Amniotic stem cell (primary cell): ENCODE measurements at places on chromosomes 3 and 15.

DNA sequence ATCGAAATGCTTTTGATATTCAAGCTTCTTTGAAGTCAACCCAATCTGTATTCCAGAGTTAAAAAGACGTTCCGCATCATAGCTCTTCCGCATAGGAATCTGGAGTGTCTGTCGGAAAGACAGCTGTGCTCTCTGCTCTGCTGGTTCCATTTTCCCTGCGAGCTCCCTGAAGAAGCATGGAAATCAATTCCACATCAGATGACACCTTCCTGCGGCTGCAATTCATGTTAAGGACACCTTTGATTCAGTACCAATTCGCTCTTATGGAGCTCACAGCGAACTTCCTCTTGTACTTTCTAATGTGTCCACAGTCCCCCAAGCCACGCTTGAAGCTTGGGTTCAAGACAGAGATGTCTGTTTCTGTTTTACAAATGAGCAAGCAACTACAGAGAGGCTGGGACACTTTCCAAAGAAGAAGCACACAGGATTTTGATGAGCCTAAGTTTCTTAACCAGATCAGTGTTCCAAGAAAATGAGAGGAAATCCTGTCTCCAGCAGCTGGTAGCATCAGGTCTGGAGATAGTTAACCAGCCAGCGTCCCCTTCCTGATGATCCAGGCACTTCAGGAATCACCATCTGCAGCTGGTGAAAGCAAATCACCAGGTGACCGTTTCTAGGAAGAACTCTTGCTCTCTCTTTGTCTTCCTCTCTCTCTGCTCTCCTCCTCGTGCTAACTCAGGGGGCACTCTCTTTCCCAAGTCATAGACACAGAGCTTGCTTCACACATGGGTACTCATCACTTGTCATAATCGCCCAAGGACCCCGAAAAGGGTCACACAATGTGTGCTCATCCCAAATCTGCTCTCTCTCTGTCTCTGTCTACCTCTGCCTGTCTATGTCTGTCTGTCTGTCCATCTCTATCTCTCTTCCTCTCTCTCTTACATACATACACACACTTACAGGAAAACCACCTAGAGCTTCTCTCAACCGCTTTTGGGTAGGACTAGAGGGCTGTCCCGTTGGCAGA is 281.8 kb downstream of the FAM43A start:
- no peak for DNase-seq

- no peak for DNase-seq
Observed at GRCh38 chr15:93467337-93467736, 378.3 kb upstream of the RGMA start.

GRCh38 chr3:4894891-4895530 is 84.2 kb upstream of the BHLHE40 start:
- DNase-seq = no peak

DNA sequence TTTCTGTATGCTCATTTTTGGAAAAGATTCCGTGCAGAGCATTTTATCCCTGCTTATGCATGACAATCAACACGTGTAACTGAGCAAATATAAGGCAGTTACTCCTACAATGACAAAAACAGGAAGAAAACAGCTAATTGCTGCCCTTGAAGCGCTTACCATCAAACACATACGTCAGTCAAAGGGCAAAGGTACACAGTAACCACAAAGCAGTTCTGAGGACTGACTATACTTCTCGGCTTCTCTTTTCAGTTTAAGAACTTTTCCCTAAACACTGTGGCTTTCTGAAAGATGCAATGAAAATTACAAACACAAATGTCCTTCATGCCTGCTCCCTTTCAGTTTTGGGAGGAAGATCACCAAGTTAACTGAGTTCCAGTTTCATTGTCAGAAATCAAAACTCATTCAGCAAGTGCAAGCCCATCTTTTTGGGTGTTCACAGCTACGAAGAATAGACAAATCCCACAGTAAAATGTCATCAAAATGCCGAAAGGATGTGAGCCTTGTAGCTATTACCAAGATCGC is 602.8 kb downstream of the FOXP1 start:
- no peak for DNase-seq

DNA sequence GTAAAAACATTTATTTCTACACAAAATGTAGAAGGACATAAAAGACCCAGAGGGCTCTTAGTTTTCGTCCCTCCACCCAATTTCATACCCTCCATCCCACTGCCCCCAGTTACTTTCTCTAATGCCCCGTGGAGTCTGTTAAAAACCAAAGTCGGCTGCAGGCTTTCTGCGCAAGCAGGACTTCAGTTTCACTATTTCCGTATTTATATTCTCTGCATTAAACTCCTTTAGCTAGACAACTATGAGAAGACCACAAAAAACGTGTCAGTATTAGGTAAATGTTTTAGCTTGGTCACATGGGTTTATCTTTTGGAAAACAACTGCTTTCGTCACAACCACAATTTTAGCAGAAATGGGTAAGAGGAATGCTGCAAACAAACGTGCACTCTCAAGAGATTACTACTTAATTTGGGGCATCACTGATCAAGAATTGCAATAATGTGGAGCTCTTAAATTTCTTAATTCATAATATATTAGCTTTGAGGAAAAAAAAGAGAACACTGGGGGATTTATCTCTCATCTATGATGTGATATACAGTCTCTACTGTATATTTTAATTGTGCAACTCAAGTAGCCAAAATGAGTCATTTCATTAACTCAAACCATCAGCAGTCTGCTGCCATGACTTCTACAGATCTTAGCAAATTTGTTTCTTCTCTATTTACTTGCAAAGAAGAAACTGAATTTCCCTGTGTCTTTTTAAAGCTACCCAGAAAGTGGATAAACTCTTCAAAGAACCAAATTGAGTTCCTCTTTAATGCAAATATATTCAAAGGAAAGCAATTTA is 740 bp upstream of the NSMCE3 start:
- DNase-seq = no peak

GRCh38 chr3:71142441-71143161 is 440.9 kb downstream of the FOXP1 start:
- DNase-seq = no peak

DNA sequence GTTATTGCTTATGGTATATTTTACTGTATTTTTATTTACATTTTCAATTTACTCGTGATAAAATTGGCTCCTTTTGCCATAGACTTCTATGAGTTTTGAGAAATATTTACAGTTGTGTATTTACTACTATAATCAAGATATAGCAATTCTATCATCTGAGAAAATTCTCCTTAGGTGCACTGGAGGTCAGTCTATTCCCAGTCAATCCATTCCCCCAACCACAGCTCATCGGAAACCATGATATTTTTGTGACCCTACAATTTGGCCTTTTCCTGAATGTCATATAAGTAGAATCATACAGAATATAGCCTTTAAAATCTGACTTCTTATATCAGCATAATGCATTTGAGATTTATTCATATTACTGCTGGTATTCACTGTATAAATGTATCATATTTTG is 114.7 kb upstream of the LRTM1 start:
- DNase-seq = no peak

DNA sequence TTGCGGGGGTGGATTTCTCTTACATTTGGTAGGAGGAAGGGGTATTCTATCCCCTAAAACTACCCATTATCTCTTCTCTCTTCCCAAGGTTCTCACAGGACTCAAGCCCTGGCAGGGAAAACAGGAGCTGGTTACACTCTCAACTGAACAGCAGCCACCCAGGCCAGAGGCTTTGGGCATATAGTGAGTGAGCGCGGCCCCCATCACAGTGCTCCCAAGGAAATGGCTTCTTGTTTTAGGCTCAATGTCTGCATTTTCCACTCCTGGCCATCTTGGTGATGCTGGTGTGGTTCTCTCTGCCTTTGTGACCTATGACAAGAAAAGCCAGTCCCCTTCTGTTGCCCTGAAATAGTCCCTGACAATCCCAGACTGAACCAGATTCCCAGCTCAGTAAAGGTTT is 50.1 kb downstream of the WDR76 start:
- DNase-seq = no peak

DNA sequence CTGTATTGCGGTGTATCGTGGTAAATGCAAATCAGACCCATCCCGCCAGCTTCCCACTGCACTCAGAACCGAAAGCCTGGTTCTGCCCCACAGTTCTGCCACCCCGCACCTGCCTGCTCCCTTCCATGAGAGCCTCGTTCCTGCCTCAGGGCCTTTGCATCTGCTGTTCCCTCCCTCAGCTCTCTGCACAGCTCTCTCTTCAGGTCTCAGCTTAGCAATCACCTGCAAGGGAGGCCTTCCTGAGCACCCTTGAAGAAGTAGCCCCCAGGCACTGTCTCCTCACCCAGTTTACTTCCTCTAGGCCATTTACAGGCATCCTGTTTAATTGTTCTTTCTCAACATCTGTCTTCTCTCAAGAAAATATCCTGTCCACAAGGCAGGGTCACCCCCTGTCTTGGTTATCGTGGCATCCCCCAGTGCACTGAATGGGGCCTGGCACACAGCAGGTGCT is 13.3 kb upstream of the IQSEC1 start:
- no peak for DNase-seq

- DNase-seq = no peak
Observed at GRCh38 chr15:69906256-69907185, 191.2 kb downstream of the TLE3 start.

DNA sequence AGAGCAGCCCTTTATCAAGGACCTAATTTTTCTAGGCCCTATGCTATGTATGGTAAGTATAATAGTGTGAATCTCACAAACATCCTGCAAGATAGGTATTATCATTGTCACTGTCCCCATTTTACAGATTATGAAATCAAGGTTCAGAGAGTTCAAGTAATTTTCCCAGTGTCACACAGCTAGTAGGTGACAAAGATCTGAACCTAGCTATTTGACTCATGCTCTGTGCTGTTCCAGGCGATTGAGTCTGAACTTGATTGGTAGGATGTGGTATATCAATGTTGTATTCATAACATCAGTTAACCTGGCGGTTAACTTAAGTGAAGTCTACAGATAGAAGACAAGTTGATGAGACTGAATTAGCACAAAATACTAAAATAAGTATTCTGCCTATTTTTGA is 229.9 kb downstream of the CHST2 start:
- no peak for DNase-seq

DNA sequence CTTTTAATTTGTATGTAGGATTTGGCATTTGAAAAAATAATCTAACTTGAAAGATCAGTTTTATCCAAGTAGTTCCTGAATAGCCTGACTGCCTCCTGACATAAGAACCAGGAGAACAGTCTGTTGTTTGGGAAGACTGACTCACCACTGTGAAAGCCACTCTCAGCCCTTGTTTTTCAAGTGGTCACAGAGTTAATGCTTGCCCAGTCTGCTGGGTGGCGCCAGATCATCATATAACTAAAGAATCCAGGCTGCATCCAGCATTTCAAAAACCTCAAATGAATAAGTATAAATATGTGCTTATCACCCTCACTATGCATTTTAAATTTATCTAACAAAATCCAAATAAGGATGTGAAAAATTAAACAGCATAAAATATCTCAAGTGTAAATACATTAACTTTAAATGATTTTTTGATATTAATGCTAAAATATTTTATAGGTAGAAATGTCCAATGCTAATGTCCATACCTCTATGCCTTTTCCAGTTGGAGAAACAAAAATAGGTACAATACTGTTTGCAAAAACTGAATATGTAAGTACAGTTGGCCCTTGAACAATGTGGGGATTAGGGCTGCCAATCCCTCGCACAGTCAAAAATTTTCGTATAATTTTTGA is 26.9 kb upstream of the ZBBX start:
- DNase-seq = no peak

DNA sequence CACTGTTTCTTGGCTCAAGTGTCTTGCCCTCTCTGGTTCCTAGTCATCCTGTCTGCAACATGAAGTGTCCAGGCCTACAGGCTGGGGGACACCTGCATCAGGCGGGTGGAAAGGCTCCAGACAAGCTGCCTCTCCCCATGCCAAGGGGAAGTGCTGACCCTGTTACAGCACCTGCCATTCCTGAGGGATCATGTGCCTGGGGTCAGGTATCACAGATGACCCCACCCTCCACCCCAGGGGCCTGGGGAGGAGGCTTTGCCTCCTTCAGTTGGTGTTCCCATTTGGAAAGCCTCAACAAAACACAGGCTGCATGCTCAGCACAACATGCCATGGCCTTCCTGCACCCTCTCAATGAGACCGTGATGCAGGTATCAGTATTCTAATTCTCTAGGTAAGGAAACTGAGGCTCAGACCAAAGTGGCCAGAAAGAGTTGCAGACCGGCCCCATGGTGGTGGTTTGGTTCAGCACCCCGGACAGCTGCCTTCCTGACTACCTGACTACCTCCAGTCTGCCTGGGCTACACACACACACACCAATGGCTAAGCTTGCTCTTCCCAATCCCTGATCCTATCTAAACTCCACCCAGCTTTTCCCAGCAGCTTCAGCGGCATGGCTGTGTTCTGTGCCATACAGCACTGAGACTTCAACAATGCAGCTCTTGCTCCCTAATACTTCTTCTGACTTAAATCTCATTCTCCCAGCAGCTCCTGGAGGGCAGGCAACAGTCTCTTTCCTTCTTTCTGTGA is 69.7 kb upstream of the LINGO1 start:
- DNase-seq = peak; percentile 5

DNA sequence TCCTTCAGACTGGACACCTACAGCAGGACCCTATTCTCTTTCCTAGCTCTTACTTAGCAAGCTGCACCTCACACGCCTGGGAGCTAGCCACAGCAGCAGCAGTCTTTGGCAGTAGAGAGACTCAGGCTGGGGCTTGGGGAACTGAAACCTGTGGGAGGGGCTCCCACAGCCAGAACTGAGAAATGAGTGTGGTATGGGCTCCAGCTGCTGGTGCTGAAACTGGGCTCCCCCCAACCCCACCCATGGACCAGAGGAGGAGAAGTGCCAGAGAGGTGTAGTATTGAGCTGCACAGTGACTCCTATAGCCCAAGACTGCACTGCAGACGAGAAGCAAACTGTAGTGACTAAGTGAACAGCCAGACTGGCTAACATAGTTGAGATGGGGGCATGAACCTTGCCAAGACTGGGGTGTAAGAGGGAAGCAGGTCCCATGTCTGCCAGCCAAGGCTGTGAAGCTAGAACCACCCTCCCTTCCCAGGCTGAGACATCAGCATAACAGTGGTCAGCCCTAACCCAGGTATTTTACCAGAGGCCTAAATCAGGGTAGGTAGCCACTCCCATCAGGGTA is 62.5 kb downstream of the MYO5A start:
- DNase-seq = no peak

- DNase-seq = no peak
Observed at GRCh38 chr3:140447136-140447535, 230.7 kb upstream of the TRIM42 start.

- no peak for DNase-seq
Observed at GRCh38 chr3:38062809-38063208, 23.8 kb downstream of the DLEC1 start.

DNA sequence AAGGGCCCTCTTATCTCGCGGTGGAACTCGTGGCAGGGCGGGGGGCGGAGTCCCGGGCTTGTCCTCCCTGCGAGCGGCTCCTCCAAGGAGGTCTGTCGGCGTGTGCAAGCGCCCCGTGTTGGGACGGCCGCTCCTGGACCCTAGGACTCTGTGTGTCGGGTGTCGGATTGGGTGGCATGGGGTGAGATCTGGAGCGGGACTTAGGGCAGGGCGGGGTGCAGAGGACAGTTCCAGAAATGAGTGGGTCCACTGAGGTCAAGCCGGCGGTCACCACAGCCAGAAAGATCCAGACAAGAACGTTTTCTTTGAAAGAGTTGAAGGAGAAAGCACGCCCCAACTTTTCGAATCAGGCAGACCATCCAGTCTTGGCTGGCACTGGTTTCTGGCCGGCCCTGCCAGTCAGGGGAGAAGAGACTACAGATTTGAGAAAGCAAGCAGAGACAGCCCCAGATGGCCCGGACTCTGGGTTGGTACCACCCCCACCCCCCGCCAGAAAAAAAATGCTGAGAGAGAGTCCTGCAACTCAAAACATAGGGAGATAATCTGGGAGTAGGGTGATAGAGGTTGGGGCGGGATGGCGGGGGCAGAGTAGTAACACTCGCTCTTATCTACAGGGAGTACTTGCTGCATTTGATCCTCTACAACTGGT is 784 bp upstream of the CISH start:
- no peak for DNase-seq

GRCh38 chr3:189778340-189778950 is 147.3 kb downstream of the TP63 start:
- DNase-seq = no peak
